ENCODE measurements at places on chromosomes 1 and 21.

GRCh38 chr1:164650531-164650930 is 91.5 kb downstream of the PBX1 start:
- DNase-seq = no peak

DNA sequence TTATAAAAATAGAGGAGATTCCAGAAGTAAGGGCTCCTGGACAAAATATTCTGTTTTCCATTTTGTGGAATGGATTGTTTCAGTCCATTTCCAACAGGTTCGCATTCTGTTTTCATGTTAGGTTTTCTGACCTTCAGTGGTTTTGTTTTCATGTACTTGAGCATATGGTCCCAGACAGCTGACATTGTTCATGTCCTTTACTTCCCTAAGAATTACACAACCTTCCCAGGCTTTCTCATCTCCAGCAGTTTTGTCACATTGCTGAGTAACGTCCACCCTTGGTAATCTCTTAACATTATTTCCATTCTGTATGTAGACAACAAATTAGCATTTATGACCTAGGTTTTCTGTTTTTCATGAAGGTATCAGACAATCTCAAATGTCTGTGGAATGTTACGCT is 21.0 kb upstream of the ERRFI1 start:
- no peak for DNase-seq

DNA sequence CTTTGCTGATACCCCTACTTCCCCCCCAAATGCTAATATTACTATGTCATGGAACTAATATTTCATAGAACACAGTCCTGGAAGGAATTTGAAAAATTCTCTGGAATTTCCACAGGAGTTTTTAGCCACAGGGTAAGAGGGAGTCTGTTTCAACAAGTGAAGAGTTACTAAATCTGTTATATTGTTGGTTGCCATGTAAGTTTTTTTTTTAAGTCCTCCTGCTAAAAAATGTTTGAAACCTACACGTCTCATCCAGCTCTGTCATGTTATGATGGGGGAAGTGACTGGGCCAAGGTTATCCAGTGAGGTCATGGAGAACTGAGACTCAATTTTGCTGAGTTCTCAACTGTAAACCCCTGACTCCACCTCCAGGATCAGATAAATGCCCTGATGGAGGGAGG is 60.8 kb upstream of the USP24 start:
- no peak for DNase-seq

DNA sequence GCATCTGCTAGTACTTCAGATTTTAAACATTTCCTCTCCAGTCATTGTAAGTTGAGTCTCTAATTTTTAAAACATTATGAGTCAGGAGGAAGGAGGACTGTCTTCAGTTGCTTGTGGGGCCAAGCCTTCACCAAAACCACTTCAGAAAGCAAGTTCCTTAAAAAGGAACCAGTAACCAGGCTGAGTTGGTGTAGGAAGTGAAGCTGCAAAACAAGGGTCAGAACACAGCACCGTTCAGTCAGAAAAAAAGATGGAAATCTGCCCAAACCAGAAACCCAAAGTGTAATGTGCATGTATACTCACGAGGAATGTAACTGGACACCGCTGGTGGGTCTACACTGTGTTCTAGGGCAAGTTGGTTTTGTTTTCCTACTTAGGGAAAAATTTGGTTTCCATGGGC is 402.1 kb downstream of the SETD4 start:
- DNase-seq = peak; percentile 2

DNA sequence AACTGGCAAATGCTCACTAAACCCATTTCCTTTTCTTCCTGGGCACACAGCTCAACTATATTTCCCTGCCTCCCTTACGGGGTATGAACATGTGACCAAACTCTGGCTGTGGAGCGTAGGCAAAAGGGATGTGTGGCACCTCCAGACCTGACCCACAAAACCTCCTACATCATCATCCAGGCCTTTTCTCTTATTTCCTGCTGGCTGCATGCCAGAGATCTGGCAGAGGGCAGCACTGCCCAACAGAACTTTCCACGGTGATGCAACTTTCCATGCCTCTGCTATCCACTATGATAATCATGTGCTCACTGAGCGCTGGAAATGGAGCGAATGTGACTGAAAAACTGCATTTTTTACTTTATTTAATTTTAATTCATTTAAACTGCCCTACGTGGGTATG is 99.6 kb upstream of the CACNA1E start:
- no peak for DNase-seq

DNA sequence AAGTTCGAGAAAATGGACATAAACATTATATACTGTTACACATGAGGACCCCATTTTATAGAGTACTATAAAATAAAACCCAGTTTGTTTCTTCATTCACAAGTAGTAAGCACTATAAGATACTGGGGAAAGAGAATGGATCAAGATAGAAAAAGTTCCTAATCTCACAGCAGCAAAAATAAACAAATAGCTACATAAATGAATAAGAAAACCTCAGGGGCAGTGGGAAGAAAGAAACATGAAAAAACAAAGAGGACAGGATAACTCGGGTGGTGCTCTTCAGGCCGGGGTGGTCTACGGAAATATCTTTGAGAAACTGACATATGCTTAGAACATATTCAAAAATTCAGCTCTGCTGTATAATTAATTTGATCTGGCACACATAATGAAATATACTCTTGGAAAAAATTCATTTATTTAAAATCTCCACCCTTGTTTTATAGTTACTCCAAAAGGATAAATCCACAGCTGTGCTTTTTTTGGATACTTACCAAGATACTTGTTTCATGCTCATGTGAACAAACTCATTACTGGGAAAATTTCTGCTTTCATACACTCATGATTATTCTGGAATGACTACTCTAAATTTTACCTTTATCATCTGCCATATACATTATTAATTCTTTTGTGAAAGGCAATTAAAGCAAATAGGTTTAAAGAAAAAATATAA is 20.0 kb downstream of the CEP170 start:
- no peak for DNase-seq
